Stimulated activated CD8-positive, alpha-beta memory T cell treated with anti-CD3 and anti-CD28 coated beads, Interleukin-4, amount 100 ng/mL, for 48 hours (primary cell): ENCODE measurements at places on chromosomes 4 and X.

DNA sequence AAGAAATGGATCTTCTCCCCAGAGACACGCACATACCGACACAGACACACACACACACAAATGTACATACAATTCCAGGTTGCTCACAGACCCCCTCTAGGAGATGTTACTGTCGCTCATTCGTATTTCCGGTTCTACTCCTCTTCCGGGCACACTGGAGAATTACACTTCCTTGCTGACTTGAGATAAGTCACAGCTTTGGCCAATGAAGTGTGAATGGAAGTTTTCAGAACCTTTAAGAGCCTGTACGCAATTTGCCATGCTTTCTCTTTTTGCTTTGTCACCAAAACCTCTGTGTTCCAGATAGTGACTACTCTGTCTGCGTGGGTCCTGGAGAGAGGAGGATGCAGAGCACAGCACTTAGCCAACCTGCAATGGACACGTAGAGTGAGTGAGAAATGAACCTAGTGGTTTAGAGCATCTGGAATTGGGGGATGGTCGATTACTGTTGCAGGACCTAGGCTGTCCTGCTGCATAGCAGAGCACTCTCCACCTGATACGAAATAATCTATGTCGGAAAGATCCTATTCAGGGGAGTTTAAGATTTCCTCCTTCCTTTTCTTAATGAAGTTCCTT, 239.5 kb upstream of the TET2 start:
- DNase-seq, result no peak

- DNase-seq, result no peak
These were observed 308.1 kb downstream of the SLC7A11 start for GRCh38 chr4:137934046-137934445.

GRCh38 chrX:149259241-149259640, 245.9 kb downstream of the IDS start:
- DNase-seq, result no peak

- no peak for DNase-seq
These were observed 185.6 kb downstream of the ADAMTS3 start for GRCh38 chr4:72383439-72383838.
